ENCODE measurements at places on chromosomes 7 and 10.

DNA sequence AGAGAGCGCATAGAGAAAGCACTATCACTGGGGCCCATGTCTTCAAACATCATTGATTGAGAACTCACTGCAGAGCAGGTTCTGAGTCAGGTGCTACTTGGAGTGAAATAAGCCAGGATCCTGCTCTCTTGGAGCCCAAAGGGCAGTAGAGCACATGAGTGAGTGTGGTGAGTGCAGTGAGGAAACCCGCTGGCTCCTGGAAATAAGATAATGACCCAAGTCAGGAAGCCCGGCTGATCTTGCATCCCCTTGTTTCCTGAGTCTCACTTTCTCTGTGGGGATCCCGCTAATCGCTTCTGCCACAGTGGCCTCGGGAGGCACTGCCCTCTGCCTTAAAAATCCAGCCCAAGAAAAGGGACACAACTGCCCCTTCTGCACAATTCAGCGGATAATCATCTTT is 7.1 kb upstream of the FAM107B start:
- no peak for DNase-seq

GRCh38 chr7:27873981-27874957 is 134.3 kb downstream of the TAX1BP1 start:
- DNase-seq = no peak

DNA sequence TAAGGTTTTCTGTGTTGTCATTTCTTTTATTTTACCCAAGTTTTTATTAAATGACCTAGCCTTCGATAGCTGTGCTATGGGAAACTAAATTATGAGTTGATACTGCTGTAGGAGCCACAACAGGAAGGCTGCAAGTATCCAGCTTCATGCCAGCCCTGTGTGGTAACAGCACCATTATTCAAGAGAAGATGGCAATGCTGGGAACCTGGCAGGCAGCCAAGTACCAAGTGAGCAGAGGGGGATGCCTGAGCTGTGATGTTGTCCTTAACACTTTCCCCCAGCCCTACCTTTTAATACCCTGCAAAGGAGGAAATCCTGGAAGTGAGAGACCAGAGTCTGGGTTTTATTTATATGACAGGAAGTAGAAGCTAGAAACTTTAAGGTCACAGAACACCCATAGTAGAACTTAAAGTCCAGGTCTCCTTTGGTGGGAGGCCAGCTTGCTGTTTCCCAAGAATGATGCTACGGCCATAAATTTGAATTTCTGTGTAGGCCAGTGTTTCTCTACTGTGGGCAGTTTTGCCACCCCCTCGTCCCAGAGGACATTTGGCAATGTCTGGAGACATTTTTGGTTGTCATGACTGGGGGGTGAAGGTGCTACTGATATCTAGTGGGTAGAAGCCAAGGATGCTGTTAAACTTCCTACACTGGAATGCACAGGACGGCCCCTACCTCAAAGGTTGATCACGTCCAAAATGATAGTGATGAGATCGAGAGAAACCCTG is 9.2 kb upstream of the ATXN7L1 start:
- DNase-seq = no peak

GRCh38 chr7:24075426-24075810 is 208.6 kb upstream of the NPY start:
- no peak for DNase-seq

DNA sequence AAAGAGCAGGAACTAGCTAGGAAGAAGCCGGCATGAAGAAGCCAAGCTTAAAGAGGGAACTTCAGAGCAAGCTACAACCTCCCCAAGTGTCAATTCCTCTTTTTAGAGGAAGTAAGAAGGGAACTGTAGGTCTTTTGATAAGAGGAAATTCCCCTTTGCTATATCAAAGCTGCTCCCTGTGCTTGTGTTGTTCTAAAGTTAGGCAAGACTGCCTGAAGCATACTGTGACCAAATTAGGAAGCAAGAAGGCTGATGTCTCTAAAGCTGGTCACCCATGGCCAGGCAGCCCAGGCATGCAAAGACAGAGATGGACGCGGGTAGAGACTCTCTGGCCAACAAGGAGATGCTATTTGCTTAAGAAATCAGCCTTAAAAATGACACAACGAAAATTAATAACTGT is 87.9 kb downstream of the RNF216 start:
- DNase-seq = no peak

- no peak for DNase-seq
Observed at GRCh38 chr7:128742206-128742605, 3.0 kb downstream of the CALU start.

GRCh38 chr7:40746841-40747556 is 612.2 kb downstream of the SUGCT start:
- DNase-seq = no peak

DNA sequence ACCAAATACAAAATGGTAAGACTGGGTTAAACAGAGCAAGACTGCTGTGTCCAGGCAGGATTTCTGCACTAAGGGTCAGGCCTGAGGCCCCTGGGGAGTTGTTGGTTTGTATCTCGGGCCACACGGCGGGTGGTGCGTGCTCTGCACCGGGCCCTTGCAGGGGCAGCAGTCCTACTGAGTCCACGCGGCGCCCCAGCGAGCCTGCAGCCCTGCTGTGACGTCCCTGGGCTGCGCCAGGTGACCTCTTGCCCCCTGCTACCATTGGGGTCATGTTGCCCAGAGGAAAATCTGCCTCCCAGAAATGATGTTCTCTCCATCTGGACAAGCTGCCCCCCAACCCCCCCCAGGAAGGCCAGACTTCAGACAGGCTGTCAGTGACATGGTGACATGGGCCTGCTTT is 281.5 kb downstream of the CELF2 start:
- DNase-seq = no peak
